ENCODE measurements at places on chromosomes 5 and 9. TPM values are rescaled to one million over a fixed set of nuclear protein-coding genes. Genes with fewer than 3 reads are reported as not detected.
A peak's percentile ranks its signal among the peaks of the same experiment; 100 is the strongest.

The SMARCA2 gene
- polyA plus RNA-seq: 55.2 TPM

DNA sequence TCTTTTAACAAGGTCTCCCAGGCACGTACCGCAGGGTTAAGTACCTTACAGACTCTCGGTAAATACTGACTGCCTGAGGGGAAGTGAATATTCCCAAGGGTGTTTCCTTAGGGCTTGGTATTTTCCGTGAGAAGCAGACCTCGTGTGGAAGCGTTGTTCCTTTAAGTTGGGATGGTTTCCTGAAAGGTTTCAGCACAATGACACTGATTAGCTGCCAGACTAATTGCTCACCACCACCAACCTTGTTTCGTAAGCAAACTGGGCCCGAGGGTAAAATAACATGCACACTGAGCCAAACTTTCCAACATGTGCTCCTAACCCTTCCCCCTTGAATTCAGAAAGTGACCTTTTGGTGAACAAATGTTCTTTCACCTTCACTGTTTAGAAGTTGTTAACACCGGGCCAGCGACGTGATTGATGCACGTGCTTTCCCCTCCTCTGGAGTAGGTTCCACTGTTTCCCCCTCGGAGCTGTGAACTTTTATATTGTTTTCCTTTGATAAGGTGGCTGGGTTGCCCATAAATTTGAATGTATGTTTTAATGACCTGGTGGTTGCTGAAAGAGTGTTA lies 128.1 kb upstream of the RPS23 start:
- no peak for DNase-seq

The GPR150 gene
- 2.1 TPM for polyA plus RNA-seq

DNA sequence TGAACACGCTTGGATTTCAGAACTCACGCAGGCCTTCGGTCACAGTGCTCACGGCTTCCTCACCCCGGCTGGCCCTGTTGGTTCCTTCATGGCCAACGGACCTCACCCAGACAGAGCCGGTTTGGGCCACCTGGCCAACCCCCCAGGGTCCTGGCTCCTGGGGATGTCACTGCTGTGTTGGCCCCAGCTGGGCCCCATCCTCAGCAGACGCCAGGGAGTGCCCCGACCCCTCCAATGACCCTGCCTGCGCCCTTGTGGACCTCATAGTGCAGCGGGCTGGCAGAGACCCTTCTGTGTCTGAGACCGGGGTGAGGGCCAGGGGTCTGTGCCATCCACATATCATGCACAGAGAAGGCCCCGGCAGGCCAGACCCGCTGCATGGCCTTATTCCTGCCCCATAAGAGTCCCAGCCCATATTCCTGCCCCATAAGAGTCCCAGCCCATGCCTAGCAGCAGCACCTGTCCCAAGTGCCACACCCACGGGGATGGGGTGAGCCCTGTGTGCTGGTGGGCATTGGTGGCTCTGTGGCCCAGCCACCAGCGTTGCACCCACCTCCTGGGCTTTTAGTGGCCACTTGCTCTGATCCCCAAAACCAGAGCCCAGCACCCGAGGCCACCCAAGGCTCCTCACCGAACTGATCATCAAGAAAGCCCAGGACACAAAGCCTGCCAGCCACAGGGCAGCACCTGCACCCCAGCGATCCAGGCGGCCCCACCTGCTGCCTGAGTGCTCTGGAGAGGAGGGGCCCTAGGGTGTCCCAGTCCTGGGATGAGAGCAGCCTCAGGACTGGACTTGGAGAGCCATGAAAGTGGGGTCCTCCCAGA lies 1.3 kb upstream of the LPCAT1 start:
- DNase-seq: no peak

- no peak for DNase-seq
Measured at GRCh38 chr9:114938687-114939575, 8.5 kb upstream of the TNFSF8 start.

GRCh38 chr9:94183240-94183999 lies 75.7 kb upstream of the ZNF169 start:
- DNase-seq: no peak

- no peak for DNase-seq
Measured at GRCh38 chr9:72263572-72263971, 101.4 kb downstream of the ZFAND5 start.

The PTPRD gene
- polyA plus RNA-seq: 4.3 TPM

GRCh38 chr9:70058569-70059116 lies 15.0 kb downstream of the MAMDC2 start:
- DNase-seq: no peak

DNA sequence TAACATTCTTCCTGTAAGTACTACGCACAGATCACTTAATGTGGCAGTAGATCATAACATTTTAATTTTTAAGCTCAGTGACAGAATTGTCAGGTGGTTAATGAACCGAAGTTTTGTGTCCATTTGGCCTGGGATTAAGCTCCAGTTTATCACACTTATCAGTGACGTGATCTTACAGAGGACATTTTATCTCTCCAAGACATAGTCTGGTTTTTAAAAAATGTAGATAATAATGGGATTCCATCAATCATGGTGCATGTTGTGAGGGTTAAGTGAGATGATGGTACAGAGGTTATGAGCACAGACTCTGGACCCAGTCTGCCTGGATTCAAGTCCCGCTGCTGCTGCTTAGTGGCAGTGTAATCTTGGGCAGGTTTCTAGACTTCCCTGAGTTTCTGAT lies 66.0 kb upstream of the ZFAND5 start:
- DNase-seq: no peak

GRCh38 chr5:120602033-120602432 lies 137.9 kb downstream of the PRR16 start:
- no peak for DNase-seq

The GSN gene
- 154 TPM for polyA plus RNA-seq

- no peak for DNase-seq
Measured at GRCh38 chr9:33435821-33436277, 11.5 kb downstream of the AQP3 start.

DNA sequence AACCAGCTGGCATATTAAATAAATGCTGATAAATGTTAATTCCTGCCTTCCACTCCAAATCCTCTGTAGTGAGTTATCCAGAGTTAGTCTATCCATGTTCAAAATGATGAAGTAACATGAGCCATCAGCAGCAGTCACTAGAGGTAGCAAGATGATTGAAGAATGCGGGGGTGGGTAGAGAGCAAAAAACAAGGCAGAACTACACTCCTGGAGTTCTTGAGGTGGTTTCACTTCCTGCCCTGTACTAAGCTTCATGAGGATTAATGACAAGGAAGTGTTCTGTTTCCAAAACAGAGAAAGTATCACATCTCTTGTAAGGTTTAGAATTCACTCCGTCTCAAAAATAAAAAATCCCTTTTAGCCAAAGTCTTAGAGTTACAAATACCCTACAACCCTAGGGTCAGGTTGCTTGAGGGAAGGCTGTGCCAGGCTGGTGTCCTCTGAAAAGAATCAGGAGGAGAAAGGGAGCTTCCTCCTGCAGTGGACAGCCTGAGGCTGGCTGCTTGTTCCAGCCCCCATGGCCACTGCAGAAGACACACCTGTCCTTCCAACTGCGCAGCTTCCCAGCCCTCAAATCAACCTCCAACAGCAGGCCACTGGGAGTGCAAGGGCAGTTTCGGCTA lies 180.2 kb downstream of the DENND1A start:
- DNase-seq: no peak

DNA sequence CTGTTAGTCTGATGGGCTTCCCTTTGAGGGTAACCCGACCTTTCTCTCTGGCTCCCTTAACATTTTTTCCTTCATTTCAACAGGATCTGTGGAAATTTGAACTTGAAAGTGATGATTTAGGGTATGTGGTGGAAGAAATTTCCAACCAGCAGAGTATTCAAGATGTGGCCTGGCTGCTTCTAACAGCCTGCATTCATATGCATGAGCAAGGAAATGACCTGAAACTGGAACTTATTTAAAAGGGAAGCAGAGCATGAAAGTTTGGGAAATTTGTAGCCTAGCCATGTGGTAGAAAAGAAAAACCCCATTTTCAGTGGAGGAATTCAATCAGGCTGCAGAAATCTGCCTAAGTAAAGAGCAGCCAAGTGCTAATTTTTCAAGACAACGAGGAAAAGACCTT lies 41.7 kb downstream of the UNC13B start:
- no peak for DNase-seq

The RNF183 gene
- 1.5 TPM for polyA plus RNA-seq

DNA sequence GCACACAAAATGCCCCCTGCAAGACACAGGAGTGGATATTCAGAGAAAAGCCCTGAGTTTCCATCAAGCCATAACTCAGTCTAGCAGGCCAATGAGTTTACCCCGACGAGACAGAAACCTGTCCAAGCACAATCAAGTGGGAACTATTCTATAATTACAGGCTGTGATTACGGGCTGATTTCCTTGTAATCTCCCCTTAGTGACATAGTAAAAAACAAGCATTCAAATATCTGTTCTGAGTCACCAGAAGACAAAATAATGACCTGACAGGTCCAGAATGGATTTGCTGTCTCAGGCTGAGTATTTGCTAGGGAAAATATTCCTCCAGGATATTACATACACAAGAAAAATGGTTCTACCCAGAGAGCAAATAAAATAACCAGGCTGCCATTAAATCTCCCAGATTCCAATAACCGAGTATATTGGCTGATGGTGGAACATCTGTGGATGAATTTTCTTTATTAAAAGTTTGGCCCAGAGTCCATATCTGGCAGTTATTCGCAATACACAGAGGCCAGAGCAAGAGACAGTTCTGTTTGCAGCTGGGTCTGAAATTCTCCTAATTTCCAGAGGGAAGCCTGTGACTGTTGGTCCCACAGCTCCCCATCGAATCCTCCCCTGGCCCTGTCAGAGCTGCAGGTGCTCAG lies 35.8 kb downstream of the OLFM1 start:
- DNase-seq: no peak

DNA sequence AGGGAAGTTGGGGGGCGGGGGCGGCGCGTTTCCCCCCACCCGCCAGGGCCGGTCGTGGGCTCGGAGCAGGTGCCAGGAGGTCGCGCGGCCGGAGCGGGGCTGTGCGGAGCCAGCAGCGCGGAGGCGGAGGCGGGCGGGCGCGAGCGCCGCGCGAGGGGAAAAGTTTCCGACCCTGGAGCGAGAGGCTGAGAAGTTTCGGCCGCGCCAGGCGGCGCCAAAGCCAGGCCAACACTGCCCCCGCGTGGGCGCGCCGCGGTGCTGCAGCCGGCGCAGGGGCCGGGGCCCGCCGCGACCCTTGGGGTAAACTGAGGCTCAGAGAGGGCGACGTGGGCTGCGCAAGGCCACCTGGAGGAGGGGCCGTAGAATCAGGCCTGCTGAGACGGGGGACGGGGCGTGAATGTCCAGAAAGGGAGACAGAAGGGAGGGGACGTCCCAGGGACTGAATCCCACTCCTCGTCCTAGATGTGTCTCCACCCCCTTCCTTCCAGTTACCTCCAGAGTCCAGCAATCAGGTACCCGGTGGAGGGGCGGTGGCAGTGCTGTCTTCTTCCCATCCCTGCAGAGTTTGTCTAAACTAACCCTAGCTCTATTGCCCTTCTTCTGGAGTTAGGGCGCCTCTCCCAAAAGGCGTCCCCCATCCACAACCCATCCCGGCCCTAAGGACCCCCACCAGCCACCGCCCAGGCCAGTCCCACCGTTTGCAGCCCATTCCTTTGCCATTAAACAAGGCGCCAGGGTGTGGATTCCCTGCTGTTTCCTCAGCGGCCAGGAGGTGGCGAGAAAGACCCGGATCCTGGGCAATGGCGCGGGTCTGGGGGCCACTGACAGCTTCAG lies 10.2 kb downstream of the C9orf50 start:
- DNase-seq: peak; percentile 84

DNA sequence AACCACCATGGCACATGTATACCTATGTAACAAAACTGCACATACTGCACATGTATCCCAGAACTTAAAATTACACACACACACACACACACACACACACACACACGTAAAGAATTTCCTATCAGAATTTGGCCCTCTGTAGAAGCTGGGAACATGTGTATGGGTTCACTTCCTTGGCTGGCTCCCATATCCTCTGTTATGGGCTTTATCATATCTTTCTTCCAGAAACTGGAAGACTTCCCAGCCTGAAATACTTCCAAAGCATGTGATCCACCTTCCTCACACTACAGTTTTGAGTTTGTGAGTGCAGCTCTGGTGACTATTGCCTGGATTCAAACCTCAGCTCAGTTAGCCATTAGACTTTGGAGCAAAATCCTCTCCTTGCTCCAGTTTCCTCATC lies 78.6 kb upstream of the GDNF start:
- DNase-seq: peak; percentile 22

DNA sequence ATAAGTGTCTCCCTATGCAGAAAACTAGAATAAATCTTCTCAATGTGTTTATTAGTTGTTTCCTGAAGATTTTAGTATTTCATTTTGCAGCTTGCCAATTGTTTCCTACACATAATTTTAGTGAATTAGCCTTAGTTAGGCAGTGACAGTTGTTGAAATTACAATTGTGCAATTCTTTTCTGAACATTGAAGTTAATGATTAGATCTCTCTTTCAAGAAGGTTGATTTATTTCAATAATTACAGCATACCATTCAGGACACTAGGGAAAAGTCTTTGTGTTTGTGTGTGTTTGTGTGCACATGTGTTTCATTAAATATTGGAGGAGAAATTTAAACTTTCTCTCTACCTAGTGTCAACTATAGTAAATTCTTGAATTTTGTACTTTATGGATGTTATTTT lies 199.6 kb upstream of the MPDZ start:
- no peak for DNase-seq

GRCh38 chr9:135224286-135224877 lies 136.9 kb downstream of the OLFM1 start:
- peak; percentile 89 for DNase-seq

DNA sequence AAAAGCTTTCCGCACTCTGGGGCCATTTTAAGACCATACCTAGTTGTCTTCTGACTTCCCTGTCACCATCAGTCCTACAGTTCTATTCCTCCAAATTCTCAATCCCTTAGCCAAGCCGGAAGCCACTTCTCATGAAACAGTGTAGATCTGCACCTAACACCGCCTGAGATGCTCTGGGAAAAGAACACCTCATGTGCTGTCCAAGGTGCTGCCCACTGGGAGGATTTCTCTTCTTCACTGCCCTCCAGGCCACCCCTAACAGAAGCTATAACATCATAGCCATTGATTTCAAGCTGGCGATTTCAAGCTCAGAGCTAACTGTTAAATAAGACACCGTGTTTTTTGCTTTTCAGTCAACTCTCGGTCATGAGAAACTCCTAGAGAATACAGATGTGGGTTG lies 559.3 kb downstream of the CCDC171 start:
- DNase-seq: no peak

The CD72 gene
- 3.5 TPM for polyA plus RNA-seq

The CAST gene
- 37.5 TPM for polyA plus RNA-seq

DNA sequence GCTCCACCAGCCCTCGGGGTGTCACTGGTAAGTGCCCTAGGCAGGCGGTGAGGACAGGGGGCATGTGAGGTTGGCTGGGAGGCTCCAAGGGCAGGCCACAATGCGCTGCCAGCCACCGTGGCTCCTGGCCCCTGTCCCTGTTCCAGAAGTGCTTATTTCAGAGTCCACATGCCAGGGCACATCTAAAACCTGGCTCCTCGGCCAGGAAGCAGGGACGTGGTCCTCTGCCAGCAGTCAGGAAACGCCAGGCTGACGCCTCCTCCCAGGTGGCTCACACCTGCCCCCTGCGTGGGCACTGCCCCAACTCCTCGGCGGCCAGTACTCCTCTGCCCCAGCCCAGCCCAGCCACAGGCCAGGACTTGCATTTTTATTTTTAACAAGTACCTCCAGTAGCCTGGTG lies 68.5 kb downstream of the SECISBP2 start:
- peak; percentile 43 for DNase-seq

- DNase-seq: no peak
Measured at GRCh38 chr5:64190562-64191306, 25.1 kb downstream of the RNF180 start.
